Stimulated activated CD4-positive, alpha-beta T cell treated with anti-CD3 and anti-CD28 coated beads, Interleukin-12 subunit alpha, Interleukin-12 subunit beta, amount 100 ng/mL, for 4 hours (primary cell): ENCODE measurements at places on chromosomes 12 and 14.
A peak's percentile ranks its signal among the peaks of the same experiment; 100 is the strongest.

GRCh38 chr14:74085047-74085637 lies 386 bp downstream of the LIN52 start:
- peak; percentile 2 for DNase-seq

- DNase-seq: no peak
Observed at GRCh38 chr12:128852885-128853599, at the start of gene GLT1D1. Gene GLT1D1, plus strand, starts transcription at chr12:128853478. Its CDS starts 104 bp downstream, at chr12:128853582.

GRCh38 chr12:4275016-4275869 lies 1.7 kb downstream of the CCND2 start:
- DNase-seq: no peak

DNA sequence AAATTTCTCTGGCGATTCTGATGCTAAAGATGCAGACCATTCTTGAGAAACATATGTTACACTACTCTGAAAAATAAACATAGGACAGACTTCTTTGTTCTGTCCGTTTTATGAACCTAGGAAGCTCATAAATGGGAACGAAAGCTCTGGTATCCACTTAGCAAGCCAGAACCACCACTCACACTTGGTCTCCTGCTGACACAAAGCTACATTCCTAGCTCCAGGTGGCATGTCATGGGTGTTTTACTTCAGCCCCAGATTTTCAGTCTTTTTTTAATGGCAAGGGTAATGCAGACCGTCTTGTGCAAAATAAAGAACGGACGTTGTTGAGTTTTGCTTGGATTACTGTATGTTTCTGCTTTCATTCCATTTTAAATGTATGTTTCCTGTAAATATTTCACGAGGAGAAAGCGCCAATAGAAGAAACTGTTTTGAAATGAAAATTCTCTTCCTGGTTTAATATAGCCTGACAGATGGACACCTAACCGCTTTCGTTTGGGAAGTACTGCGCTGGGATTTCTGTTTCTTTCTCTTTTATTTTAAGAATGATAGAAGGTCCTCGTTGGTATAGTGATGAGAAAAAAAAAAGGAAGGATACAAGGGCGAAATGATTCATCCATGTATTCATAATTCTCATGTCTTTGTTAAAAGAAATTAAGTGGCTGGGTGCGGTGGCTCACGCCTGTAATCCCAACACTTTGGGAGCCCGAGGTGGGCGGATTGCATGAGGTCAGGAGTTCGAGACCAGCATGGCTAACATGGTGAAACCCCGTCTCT lies 871 bp upstream of the COQ5 start:
- no peak for DNase-seq

GRCh38 chr12:88876857-88877256 lies 296.6 kb upstream of the KITLG start:
- DNase-seq: no peak

DNA sequence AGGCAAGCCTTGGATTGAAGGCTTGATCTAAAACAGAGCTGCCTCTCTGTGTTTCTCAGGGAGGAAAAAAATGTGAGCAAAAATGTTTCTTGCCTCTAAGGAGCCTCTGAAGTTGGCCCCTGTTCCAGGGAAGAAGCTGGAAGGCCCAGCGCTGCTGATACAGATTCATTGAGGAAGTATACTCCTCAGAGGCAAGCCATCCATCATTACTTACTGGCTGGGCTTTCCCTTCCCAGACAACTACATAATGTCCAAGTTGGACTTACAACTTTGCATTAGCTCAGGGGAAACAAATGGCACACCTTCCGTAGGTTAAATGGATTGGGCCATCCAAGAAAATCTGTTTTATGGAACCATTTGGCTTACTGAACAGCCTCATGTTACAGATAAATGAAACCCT lies 263.7 kb upstream of the SEL1L start:
- no peak for DNase-seq

- no peak for DNase-seq
Observed at GRCh38 chr14:95409477-95410272, 90.0 kb upstream of the CLMN start.
